ENCODE measurements at places on chromosomes 11 and 22. TPM values are rescaled to one million over a fixed set of nuclear protein-coding genes. Genes with fewer than 3 reads are reported as not detected.
A peak's percentile ranks its signal among the peaks of the same experiment; 100 is the strongest.

The NAV2 gene
- total RNA-seq, result 0.23 TPM

The PNPLA3 gene
- total RNA-seq, result 0.13 TPM

DNA sequence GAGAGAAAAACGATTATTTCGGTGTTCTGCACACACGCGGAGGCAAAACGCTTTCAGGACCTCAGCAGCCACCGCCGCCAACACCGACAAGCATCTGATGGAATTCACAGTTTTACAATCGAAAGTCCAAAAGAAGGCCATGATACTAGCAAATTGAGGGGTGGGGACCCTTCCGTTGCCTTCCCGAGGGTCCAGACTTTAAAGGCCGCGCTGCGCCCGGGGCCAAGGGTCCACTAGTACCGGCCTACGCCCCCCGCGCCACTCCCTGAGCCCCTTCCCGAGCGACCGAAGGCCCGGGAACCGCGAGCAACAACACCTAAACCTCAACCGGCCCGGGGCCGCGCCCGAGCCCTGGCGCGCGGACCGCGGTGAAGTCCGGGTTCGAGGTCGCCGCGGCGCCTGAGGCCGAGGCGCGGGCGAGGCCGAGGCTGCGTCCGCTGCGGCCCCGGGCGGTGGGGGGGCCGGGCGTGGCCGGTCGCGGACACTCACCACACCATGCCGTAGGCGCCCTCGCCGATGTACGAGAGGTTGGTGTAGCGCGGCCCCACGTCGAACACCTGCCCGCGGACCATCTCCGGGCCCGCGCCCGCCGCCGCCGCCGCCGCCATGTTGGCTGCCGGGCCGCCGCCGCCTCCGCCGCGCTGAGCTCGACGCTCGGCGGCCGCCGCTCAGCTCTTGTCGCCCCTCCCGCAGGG lies 465 bp downstream of the MAPK1 start:
- H3K27ac ChIP-seq, result peak overlapping the region; percentile 95
- peaks cover 22% of the 10 kb centered on the region for H3K36me3 ChIP-seq
- peaks cover 43% of the 10 kb centered on the region for H3K4me1 ChIP-seq
- H3K27me3 ChIP-seq, result peaks cover 4% of the 10 kb centered on the region
- H3K4me3 ChIP-seq, result peak overlapping the region; percentile 93

DNA sequence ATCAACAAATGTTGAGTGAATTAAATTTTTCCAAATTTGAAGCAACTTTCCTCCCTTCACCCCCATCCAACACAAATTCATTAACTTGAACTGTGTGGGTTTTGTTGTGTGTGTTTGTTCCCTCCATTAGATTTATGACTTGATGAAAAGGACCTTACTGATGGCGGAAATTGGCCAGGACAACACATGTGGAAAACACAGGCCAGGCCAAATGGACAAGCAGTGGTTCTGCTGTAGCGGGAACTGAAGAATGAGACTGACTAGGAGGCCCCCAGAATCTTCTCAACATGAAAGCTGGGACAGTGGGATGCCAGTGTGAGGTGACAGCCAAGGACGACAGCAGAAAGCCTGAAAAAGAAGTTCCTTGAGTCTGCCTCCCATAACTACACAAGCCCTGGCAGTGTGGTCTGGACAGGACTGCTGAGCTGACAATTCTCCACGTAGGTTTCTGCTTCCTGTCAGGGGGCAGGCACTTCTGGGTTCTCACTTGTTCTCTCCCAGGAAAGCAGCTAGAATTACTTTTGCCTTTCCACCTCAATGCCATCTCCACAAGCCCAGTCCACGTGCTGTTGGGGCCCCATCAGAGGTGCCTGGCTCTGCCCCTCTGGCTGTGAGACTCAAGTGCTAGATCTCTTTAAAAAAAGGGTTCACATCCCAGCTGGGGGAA lies 94.3 kb downstream of the ETS1 start:
- peaks cover 93% of the 10 kb centered on the region for H3K36me3 ChIP-seq
- H3K27me3 ChIP-seq, result no peaks in the 10 kb centered on the region
- H3K27ac ChIP-seq, result peak overlapping the region; percentile 87
- peak overlapping the region; percentile 61 for H3K4me3 ChIP-seq
- peaks cover 97% of the 10 kb centered on the region for H3K4me1 ChIP-seq

The SOX6 gene
- total RNA-seq, result not detected

DNA sequence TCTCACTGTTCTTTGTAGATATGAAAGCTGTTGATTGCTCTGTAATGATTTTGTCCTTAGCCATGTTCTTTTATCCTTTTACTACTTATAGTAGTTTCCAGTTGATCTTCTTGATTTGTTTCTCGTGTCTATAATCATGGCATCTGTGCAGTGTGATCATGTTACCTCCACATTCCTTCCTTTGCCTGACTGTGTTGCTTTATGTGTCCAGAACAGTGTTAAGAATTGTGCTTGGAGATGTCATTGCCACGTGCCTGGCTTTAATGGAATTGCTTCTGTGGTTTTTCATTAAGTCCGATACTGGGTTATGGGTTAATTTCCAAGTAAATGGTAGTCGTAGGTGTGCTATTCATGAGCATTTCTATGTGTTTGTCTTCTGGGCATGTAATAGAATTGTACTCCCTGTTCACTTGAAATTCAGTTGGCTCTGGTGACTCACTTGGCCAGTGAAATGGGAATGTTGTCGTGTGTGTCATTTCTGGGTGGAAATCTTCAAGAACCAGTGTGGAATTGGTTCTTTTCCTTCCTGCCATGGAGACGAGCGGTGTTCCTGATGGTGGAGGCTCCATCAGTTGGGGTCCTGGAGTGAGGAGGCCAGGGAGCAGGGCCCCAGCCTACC lies 6.8 kb downstream of the GTSE1 start:
- H3K36me3 ChIP-seq, result peaks cover 66% of the 10 kb centered on the region
- no peak overlapping the region for H3K4me3 ChIP-seq
- H3K27ac ChIP-seq, result peak overlapping the region; percentile 7
- no peaks in the 10 kb centered on the region for H3K27me3 ChIP-seq
- DNase-seq, result no peak

DNA sequence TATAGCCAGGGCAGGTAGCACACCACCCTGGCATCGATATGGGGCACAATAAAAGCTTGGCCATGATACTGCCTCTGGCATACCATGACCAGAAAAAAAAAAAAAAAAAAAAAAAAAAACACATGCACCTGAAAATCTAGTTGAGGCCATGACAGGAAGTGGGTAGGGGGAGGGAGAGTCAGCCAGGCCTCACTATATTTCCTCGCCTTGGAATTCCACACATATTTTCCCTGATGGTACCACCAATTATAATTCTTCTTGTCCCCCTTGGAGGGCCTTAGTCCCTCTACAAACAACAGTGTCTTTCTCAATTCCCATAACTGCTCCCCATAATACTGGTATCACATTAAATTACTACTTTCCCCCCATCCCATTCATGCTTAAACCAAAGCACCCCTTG lies 12.6 kb upstream of the CHKA start:
- peaks cover 9% of the 10 kb centered on the region for H3K36me3 ChIP-seq
- no peak for DNase-seq
- H3K27me3 ChIP-seq, result peaks cover 13% of the 10 kb centered on the region
- H3K27ac ChIP-seq, result no peak overlapping the region
- H3K4me1 ChIP-seq, result peaks cover 5% of the 10 kb centered on the region
- H3K4me3 ChIP-seq, result no peak overlapping the region

DNA sequence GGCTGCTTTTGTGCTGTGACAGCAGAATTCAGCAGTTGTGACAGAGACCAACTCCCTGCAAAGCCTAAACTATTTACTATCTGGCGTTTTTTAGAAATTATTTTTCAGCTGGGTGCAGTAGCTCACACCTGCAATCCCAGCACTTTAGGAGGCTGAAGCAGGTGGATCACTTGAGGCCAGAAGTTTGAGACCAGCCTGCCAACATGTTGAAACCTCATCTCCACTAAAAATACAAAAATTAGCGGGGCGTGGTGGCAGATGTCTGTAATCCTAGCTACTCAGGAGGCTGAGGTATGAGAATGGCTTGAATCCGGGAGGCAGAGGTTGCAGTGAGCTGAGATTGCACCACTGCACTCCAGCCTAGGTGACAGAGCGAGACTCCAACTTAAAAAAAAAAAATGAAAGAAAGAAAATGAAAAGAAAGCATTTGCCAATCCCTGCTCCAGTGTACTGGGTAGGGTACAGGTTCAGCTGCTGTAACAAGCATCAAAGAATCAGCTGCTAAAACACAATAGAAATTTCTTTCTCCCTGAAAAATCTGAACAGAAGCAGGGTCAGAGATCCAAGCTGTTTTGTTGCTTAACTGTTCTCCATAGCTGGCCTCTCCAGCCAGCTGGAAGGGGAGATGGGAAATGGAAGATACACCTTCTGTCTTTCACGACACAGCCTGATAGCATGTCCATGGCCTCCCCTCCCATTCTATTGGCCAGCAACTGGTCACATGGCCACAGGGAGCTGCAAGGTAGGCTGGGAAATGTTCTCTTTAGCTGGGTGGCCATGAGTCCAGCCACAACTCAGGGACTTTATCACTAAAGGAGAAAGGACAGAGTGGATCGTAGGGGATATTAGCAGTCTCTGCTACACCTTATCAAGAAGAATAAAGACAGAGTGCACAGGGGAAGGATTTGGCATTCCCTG lies 8.5 kb upstream of the NCF4 start:
- no peaks in the 10 kb centered on the region for H3K36me3 ChIP-seq
- no peak overlapping the region for H3K4me3 ChIP-seq
- peaks cover 7% of the 10 kb centered on the region for H3K27me3 ChIP-seq
- no peak for DNase-seq
- no peak overlapping the region for H3K27ac ChIP-seq

The MB gene
- total RNA-seq, result not detected

DNA sequence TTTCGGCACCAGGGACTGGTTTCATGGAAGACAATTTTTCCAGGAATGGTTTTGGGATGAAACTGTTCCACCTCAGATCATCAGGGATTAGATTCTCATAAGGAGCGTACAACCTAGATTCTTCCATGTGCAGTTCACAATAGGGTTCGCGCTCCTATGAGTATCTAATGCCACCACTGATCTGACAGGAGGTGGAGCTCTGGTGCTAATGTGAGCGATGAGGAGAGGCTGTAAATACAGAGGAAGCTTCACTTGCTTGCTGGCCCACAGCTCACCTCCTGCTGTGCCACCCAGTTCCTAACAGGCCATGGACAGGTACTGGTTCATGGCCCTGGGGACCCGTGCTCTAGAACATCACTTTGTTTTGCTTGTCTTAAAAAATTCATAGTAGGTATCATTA lies 41.8 kb upstream of the AMPD3 start:
- H3K27ac ChIP-seq, result no peak overlapping the region
- DNase-seq, result peak; percentile 81
- H3K36me3 ChIP-seq, result no peaks in the 10 kb centered on the region
- H3K27me3 ChIP-seq, result peaks cover 12% of the 10 kb centered on the region
- H3K4me1 ChIP-seq, result peaks cover 41% of the 10 kb centered on the region
- no peak overlapping the region for H3K4me3 ChIP-seq

DNA sequence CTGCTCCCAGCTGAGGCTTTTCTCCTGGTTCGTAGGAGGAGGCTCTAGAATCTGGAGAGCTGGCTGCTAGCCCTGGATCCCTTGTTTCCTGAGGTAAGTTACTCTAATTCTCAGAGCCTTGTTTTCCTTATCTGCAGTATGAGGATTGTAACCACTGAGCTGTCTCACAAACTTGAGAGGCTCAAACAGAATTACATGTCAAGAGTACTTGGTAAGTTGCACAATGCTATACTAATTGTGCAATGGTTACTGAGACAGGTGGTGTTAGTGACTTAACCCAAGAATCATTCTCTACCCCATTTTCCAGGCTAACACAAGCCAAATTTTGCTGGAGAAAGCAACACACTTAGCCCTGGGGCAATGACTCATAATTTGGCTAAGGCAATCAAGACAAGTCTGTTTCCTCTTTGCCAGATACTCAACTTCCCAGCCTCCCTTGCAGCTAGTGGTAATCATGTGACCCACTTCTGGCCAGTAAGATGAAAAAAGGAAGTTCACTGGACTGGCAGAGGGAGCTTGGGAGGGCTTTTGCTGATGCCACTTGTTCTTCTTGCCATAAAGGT lies 348.0 kb downstream of the TENM4 start:
- no peak overlapping the region for H3K4me3 ChIP-seq
- no peaks in the 10 kb centered on the region for H3K36me3 ChIP-seq
- H3K27me3 ChIP-seq, result no peaks in the 10 kb centered on the region
- no peaks in the 10 kb centered on the region for H3K4me1 ChIP-seq
- no peak for DNase-seq

DNA sequence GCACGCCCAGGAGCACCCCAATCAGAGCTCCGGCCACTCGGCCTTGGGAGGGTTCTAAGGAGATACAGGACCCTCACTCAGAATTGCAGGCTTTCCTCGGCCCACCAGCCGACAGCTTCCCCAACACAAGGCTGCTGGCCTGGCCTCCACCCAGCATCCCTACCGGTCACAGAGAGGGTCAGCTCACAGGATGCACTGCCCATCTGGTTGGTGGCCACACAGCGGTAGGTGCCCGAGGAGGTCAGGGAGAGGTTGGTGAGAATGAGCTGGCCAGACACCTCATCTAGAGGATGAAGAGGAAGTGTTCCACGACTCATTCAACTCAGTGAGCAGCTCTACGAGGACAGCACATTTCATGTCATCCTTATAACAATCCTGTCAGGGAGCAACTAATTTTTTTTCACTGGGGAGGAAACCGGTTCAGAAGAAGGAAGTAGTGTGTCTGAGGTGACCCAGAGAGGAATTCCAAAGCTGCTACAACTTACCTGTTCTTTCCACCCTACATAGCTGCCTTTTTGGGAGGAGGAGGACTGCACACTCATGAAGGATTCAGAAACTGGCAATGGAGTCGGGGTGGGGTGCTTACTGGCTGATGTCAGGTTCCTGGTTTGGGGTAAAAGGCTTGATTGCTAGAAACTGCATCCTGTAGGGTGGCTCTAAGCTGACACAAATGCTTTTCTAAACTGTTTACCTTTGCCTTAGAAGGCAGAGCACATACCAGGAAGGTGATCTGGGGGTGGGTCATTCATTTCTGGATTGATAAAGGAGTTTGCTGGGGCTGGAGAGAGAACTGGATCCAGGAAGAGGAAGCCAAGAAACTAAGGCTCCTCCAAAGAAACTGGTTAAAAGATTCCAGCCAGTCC lies 3.3 kb downstream of the VSIG2 start:
- H3K27me3 ChIP-seq, result peaks cover 13% of the 10 kb centered on the region
- no peak for DNase-seq
- peaks cover 25% of the 10 kb centered on the region for H3K4me1 ChIP-seq
- no peaks in the 10 kb centered on the region for H3K36me3 ChIP-seq

DNA sequence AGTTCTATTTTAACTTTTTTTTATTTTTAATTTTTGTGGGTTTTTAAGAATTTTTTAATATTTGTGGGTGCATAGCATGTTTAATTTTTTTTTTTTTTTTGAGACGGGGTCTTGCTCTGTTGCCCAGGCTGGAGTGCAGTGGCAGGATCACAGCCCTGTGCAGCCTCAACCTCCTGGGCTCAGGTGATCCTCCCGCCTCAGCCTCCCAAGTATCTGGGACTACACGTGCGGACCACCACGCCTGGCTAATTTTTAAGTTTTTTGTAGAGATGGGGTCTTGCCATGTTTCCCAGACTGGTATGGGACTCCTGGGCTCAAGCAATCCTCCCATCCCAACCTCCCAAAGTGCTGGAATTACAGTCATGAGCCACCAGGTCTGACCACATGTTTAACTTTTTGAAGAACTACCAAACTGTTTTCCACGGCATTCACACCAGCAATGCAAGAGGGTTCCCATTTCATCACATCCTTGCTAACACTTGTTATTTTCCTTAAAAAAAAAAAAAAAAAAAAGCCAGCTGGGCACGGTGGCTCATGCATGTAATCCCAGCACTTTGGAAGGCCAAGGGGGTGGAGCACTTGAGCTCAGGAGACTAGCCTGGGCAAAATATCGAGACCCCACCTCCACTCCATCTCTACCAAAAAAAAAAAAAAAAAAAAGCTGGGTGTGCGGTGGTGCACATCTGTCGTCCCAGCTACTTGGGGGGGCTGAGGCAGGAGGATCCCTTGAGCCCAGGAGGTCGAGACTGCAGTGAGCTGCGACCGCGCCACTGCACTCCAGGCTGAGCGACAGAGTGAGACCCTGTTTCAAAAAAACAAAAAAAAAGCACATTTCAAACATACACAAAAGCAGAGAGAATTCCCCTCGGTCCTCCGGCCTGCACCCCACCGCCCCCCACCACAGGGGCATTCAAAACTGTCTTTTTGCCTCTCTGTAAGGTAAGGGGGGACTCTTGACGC lies 16.7 kb upstream of the TXNRD2 start:
- H3K27ac ChIP-seq, result no peak overlapping the region
- no peaks in the 10 kb centered on the region for H3K27me3 ChIP-seq
- no peak overlapping the region for H3K4me3 ChIP-seq
